NCI-H1417 (cell line): ENCODE measurements at places on chromosomes 13 and 19.
A peak's percentile ranks its signal among the peaks of the same experiment; 100 is the strongest.

GRCh38 chr19:977058-977464 lies 7.1 kb upstream of the WDR18 start:
- no peak for DNase-seq

DNA sequence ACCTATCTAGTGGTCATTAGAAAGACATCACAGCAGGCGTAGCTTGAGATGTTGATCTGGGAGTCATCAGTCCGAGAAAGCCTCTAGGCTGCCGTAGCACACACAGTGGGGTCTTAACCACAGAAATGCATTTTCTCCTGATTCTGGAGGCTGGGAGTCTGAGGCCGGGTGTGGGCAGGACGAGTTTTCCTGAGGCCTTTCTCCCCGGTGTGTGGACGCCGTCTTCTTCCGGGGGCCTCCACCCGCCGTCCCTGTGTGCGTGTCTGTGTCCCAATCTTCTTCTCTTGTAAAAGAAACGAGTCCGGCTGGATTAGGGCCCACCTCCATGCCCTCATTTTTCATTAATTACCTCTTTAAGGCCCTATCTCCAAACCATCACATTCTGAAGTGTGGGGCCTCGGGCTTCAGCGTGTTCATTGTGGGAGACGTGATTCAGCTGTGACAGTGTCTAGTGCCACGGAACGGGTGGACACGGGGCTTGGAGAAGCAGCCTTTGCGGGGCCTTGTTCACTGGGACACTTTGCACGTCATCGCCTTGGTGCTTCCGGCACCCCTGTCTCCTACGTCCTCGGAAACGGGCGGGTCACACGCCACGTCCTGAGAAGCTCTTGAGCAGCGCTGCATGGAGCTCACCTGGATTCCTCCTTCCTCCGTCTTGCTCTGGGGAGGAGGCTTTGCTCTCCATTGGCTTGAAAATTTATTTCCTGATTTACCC lies 208.9 kb upstream of the SOX1 start:
- DNase-seq, result no peak

DNA sequence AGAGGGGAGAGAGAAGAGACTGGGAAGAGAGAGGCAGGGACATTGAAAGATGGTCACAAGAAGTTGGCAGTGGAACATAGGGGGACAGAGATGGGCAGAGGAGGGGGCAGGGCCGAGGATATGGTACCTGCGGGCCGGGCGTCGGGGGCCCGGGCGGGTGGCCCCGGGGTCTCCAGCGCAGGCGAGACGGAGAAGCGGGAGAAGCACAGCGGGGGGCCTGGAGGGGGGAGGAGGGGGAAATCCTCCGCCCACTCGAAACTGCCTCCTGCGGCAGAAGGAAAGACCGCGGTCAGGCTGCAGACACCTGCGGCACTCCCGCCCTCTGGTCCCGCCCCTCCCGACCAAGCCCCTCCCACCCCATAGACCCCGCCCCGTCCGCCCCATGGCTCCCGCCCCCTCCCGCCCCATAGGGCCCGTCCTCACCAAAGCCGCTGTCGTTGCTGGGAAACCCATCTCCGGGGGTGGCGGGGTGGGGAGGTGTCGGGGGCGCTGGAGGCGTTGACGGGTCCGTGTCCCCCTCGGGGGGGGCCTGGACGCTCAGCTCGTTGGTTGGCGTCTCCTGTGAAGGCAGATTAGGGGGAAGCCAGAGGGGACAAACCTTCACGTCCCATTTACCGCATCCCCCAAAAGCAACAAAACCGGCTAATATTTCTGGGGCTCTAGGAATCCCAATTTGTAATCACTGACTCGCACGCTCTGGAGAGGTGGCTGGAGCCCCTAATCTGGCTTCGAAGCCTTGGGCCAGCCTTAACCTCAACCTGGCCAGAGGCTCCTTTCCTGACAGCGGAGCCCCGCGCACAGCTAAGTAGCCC lies 20.4 kb downstream of the LMTK3 start:
- peak; percentile 74 for DNase-seq

DNA sequence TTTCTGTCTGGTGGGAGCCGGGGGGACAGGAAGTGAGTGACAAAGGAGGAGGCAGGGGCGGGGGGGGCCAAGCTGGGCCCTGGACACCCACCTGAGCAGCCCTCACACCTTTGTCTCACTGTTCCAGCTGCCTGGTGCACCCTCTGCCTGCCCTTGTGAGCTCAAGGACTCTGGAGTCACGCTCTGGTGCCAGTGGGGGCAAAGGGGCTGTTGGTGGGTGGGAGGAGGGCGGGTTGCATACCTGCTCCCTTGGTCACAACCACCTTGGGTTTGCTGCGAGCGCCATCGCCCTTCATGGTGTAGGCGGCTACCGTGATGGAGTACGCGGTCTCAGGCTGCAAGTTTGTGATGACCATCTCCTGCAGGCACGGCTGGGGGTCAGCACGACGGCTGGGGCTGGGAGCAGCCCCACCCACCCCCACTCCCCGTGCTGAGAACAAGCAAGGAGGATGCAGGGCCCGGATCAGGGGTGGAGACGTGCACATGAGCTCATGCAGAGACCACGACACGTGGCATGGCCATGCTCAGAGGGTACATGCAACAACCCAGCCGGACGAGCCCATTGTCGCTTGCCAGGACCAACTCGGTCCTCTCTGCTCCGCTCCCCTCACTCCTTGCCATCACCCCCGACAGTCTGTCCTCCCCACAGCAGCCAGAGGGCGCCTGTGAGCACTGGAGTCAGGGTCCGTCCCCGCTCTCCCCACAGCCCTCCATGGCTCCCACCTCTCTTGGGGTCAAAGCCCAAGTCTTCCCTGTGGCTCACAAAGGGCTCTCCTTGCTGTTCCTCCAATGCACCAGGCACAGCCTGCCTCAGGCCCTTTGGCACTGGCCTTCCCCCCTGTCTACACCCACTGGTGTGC lies 114.9 kb downstream of the PTPRS start:
- no peak for DNase-seq

GRCh38 chr19:57351867-57352266 lies 796 bp downstream of the ZNF304 start:
- no peak for DNase-seq

DNA sequence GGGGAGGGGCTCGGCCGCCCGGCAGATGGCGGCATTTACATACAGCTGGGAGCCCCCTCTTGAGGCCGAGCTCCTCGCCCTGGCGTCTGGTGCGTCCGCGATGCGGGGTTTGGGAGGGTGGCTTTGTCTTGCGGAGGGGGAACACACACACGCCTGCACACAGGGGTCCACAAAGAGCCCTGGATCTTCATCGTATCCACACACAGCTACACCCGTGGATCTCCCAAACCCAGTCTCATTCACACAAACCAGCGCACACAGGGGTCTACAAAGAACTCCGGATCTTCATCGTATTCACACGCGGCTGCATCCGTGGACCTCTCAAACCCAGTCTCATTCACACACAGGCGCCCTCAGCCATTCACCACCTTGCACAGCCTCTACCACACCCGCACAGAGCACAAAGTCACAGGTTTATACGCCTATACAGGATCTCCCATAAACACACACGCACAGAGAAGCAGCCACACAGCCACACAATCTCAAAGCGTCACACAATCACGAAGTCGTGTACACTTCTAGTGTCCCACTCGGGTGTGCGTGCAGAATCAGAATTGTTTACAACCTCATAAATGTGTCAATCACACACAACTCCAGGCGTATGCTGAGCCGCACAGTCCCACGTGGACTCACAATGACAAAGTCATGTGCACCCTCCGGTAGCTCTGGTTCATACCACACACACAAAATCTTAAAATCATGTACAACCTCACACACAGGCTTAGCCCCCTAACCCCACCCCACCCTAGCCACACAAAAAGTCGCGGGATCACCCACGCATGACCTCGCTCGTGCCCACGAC lies 550 bp upstream of the DLL3 start:
- peak; percentile 95 for DNase-seq

DNA sequence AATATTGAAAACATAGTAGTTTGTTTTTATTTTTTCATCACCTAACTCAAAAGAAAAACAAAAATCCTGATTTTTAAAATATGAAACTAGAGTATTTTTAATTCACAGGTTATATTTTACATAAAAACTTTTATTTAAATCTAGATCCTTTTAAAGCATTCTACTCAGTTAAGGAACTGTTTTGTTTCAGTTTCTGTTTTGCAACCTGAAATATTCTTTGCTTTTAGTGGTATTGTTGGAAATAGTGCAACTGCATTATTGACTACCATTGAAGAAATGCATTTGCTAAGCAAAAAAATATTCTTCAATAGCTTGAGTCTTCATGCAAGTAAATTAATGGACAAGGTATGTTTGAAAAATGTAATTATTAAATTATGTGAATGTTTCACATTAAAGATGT lies 43.8 kb downstream of the COG6 start:
- no peak for DNase-seq

- DNase-seq, result no peak
Observed at GRCh38 chr13:55432814-55433213, 1707.9 kb upstream of the PRR20A start.

DNA sequence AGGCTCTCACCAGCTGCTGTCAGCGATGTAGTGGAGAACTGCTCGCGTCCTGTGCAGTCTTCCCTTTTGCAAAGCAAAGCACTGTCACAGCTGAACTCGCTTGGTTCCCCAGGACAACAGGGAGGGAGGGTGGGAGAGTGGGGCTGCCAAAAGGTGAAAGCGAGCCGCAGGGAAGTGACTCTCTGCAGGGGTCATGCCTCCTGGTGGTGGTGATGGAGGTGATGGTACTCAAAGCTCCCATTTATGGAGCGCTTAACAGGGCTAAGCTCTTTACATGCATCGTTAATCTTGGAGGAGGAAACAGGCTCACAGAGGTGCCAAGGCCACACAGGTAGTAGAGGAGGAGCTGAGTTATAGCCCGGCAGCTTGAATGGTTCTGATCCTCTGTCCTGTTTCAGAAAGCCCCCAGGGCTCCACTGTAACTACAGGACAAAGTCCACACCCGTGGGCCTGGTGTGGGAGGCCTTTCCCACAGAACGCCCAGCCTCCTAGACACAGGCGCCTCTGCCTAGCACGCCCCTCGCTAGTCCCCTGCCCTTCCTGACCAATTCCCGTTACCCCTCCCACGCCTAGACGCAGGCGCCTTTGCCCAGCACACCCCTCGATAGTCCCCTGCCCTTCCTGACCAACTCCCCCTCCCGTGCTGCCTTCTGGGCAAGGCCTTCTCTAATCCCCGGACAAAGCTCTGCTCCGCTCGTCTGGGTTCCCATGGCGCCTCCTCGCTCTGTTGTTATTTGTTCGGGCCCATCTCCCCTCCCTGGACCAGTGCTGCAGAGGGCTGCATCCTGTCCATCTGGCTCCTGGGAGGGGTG lies 10.7 kb downstream of the PPP1R37 start:
- peak; percentile 93 for DNase-seq

DNA sequence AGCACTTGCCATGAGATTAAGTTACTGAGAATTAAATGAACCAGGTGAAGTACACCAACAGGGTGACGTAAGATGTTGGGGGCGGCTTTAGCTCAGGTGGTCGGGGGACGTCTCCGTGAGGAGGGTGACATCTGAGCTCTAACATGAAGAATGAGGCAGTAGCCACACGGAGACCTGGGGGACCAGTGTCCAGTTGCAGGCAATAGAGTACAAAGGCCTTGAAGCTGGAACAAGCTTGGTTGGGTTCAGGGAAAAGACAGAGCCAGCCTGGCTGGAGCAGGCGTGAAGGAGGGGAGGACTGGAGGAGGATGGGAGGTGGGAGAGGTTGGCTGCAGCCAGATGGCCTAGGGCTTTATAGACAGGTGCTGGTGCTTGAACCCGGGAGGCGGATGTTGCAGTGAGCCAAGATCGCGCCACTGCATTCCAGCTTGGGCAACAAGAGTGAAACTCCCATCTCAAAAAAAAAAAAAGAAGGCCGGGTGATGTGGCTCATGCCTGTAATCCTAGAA lies 1.6 kb downstream of the SPINT2 start:
- peak; percentile 19 for DNase-seq

DNA sequence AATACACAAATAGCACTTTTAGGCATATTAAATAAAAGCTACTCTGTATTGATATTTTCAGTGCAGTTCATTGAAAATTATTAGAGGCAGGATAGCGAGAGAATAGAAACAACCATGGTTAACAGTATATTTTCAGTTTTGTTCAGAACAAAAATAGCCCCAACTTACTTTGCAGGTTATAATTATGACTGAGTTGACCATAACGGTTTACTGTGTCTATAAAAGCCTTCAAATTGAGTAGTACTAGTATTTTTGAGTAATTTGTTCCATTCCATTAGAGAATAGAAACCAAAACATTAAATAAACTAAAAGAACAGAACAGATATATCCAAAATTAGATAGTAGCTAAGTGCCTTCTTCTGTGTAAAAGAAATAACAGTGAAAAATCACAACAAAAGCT lies 1108.4 kb upstream of the PCDH20 start:
- no peak for DNase-seq

GRCh38 chr13:28494778-28495537 lies at the start of gene FLT1:
FLT1 (minus strand) TSS chr13:28495128; CDS start chr13:28494843, 285 bp downstream.
- no peak for DNase-seq

DNA sequence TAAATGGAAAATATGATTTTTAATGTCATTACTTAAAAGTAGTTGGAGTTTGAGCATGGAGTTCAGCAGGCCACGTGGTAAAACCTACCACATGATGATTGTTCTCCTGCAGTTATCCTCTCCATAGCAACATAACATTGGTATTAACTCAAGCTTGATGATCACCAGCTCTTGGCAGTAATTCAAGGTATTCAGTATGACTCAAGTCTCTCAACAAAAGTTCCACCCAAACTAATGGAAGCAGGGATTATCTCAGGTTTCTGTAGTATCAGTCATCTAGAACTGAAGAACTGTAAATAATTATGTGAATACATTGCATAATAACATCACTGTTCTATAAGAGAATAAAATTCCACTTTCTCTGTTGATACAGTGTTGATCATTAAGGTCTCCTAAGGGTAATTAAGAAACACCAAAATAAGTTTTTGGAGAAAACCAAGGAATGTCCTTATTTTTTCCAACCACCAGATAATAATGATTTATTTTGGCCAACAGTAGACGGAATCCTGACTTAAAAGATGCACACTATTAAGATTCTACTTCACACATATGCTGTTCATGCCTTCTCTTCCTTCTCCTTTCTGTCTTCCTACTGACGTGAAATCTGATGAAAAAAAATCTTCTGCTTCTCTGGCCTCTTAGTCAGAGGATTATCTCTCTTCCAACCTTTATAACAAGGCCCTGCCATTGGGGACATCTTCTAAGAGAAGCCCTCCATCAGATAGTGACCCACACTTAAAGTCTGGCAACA lies 1092.3 kb downstream of the EFNB2 start:
- DNase-seq, result no peak

GRCh38 chr19:3061182-3062161 lies 823 bp downstream of the TLE5 start:
- DNase-seq, result peak; percentile 79

DNA sequence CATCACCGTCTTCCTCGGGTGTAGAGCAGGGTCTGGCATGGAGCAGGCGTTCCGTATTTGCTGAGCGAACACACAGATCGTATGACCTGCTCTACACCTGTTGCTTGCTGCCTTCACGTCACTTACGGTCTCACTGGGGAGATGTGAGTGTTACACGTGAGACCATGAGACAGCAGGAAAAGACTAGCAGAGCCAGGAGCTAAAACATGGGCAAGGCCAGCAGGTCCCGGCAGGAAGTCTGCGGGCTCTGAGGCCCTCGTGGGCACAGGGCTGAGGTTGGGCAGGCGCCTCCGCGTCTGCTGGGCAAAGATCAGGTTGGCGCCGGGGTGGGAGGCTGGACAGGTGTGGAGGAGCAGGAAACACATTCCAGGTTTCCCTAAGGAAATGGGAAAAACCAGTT lies 19.7 kb upstream of the GTF3A start:
- no peak for DNase-seq

GRCh38 chr19:55156202-55157063 lies 1.1 kb downstream of the TNNI3 start:
- peak; percentile 74 for DNase-seq

- DNase-seq, result no peak
Observed at GRCh38 chr19:52007451-52007805, 583 bp downstream of the ZNF615 start.
